ENCODE measurements at places on chromosomes 5 and 9.

GRCh38 chr5:139063664-139064054 lies 134.5 kb downstream of the SIL1 start:
- DNase-seq: no peak

DNA sequence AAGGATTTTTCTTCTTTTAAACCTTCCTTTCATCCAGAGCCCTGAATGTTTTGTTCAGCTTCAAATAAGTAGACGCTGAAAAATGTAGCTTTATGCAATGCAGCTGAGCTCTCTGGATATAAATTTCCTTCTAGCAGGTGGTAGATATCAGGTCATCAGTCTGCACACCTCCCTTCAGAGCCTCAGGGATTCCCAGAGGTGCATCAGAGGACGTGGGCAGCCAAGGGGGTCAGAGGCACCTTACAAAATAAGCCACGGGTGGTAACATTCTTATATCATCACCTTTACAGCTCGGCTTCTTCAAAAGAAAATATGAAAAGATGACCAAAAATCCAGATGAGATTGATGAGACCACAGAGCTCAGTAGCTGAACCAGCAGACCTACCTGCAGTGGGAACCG lies 19.3 kb downstream of the MOCS2 start:
- DNase-seq: no peak

DNA sequence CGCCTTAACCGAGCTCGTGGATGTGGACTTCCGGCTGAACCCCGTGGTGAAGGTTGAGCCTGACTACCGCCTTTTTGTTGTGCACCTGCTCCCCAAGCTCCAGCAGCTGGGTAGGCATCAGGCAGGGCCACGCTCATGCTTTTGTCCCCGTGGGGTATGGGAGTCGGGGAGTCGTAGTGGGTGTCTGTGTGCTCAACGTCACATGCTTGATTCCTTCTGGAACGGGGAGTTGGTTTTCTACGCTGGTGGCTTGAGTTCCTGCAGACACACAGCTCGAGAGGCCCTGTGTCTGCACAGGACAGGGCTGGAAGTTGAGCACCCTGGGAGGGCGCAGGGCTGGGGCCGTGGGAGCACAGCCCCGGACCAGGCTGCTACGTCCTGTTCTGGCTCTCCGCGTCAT lies 8.0 kb downstream of the CEP72 start:
- no peak for DNase-seq

DNA sequence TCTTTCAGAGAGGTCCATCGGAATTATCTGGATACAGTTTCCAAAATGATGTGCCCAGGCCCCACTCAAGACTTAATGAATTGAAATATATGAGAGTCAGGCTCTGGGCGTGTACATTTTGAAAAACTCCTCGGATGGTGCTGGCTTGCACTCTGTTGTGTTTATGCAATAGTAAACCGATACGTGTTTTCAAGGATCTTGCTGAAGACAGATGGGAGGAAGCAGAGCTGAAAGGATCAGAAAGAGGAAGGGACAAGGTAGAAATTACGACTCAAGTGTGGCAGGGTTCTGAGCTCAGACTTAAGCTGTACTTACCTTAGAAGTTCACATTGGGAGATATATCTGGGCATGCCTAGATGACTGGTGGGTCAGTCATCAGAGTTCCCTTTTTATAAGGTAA lies 13.7 kb upstream of the STOM start:
- DNase-seq: no peak

Data from SHP77 treated with DMSO at 0.1 percent for 48 hours (cell line).